ENCODE measurements at places on chromosomes 16 and 17.

GRCh38 chr17:56832446-56832845 is 1.3 kb downstream of the C17orf67 start:
- DNase-seq, result no peak

GRCh38 chr17:6996256-6997011 is 585 bp downstream of the ALOX12 start:
- no peak for DNase-seq

DNA sequence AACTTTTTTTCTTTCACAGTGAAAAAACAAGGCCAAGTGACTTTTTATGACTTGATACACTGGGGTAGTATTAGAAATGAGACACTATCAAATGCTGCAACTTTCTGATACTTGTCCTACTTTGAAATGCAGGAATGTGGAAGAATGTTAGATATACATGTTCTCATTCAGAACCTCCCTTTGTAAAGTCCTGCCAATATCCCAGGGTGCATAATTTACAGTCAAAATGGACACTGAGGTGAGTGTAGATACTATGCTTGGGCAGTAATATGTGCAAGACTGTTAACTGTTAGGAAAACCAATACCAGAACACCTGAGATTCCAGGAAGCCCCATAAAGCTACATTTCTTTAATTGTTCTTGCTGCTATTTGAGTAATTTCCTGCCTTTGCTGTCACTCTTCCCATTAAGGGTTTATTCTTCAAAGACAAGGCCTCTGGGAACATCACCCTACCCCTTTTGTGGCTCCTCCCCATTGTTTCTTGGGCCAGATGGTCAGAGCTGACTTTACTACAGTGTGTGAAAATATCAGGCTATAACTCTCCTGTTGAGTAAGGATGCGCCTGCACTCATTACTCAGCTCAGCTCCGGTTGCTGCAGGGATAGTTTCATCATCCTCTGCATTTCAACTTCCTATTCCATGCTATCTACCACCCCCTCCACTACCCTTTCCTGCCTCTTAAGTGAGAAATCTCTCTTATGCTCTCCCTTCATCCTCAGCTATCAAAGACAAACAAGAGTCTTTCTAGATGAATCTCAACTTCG is 48.7 kb downstream of the TMEM100 start:
- DNase-seq, result no peak

DNA sequence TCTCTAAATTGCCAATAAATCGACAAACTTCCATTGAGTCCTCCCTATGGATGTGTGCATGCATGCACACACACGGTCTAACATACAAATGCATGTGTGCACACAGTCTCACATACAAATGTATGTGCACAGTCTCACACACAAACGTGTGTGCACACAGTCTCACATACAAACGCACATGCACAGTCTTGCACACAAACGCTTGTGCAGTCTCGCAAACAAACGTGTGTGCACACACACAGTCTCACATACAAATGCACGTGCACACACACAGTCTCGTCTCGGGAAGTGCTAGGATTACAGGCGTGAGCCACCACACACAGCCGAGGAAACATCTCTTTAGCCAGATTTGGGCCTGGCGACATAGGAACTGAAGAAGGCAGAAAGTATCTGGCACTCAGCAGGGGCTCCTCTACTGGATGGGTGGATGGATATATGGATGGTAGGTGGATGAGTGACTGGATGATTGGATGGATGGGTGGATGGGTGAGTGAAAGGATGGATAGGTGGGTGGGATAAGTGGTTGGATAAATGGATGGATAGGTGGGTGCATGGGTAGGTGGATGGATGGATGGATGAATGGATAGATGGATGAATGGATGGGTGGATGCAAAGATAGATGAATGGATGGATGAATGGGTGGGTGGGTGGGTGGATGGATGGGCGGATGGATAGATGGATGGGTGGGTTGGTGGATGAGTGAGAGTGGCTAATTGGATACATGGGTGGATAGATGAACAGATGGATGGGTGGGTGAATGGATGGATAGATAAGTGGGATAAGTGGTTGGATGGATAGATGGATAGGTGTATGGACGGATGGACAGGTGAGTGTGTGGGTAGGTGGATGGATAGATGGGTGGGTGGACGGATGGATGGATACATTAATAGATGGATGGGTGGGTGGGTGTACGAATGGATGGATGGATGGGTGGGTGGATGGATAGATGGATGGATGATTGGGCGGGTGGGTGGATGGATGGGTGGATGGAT is 48.9 kb upstream of the FASN start:
- no peak for DNase-seq

DNA sequence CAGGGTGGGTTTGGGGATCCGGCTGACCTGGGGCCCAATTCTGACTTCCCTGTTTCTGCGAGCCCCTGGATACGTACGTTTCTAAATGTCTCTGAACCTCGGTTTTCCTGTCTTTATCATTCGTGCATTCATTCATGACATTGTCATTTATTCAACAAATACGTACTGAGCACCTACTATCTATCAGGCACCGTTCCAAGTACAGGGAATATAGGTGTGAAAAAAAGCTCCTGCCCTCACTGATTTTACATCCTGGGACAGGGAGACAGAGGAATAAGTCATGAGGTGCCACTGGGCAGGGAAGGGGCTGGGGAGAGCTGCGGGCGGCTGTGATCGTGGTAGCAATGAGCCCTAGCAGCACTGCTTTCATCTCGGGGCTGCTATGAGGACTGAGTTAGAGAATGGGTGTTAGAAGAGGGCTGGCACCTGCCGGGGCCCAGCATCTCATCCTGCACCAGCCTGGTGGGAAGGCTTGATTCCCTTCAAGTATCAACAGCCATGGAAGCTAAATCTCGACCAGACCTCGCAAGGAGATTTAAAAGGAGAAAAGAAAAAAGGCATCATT is 88.3 kb upstream of the DNAH17 start:
- no peak for DNase-seq

Measured in stimulated activated CD4-positive, alpha-beta T cell treated with anti-CD3 and anti-CD28 coated beads, Interleukin-12 subunit alpha, Interleukin-12 subunit beta, amount 100 ng/mL, for 48 hours (primary cell).